ENCODE measurements at places on chromosomes 5 and 9.

DNA sequence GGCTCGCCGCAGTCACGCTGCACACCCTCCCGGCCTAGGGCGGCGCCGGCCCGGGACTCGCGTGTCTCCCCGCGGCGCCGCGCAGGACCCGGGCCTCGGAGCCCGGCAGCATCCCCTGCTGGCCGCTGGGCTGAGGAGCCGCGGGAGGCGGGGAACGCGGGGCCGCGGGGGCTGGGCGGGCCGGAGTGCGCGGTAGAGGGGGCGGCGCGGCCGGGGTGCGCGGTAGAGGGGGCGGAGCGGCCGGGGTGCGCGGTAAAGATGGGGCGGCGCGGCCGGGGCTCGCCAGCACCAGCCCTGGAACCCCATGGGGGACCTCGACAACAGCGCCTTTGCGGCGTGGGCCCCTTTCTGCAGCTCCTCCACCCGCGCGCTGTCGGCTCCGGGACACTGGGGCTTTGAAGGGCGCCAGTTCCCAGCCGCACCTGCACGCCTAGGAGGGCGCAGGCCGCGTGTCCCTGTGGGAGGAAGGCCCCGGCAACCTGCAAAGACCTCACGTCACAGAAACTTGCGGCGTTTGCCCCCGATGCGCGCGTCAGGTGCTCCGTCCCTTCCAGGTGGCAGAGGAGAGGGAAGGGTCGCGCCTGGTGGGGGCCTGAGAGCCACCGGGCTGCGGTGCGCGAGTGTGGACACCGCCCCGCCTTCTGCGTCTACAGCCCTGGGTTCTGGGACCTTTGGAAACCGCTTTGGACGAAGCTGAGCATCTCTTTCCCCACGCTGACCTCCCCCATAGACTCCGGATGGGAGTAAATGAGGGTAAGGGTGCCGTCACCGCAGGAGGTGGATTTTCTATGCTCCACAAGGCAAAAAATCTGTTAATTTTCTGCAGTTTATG is 49.6 kb downstream of the NSUN2 start:
- DNase-seq, result peak; percentile 13

DNA sequence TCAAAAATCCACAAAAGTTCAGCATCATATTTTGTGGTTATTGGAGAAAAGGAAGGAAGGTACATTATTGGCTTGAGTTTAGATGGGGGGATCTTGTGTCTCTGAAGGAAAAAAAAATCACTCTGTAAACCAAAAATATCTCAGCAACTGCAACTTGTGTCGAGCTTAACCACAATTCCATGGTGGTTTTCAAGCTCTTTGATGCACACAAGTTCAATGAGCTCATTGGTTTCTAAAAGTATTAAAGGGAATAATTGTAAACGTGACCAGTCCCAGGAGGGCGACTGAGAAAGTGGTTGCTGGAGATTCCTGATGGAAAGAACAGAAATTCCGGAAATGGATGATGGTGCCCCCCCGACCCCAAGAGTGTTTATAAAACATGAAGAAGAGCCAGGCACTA is 173.8 kb downstream of the PSAT1 start:
- DNase-seq, result peak; percentile 13

DNA sequence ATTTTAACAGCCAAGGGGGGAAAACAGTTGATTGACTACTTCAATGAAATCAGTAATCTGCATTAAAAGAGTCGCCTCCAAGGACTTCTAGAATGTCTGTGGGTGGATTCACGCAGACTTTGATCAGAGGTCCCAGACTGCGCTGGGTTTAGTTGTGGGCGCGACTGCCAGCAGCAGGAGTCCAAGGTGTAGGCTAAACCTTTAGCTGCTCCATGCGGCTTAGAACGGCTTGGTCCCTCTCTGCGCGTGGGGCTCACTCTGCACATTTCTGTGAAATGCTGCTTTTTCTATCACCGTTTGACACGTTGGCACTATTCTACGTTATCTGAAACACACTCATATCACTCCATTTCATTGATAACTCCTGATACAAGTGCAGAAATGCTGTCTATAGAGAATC is 48.6 kb upstream of the IRX2 start:
- no peak for DNase-seq

GRCh38 chr5:139893873-139894272 is 98.3 kb downstream of the PSD2 start:
- DNase-seq, result no peak

DNA sequence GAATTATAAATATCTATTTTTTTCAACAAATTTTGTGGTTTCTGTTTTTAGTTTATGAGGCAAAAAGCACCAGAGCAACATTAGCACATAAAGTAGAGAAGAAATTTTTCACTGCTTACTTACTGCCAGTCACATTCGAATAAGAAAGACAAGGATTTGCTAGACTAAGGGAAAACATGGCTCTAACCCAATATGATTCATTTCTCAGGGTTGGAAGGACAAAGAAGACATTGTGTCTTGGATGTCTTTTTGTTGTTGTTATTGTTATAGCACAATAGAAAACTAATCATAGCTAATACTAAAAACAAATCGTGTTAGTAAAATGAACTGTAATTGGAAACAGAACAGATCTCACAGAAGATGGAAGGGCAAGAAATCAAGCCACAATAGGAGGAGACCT is 90.9 kb upstream of the SLCO6A1 start:
- DNase-seq, result no peak

DNA sequence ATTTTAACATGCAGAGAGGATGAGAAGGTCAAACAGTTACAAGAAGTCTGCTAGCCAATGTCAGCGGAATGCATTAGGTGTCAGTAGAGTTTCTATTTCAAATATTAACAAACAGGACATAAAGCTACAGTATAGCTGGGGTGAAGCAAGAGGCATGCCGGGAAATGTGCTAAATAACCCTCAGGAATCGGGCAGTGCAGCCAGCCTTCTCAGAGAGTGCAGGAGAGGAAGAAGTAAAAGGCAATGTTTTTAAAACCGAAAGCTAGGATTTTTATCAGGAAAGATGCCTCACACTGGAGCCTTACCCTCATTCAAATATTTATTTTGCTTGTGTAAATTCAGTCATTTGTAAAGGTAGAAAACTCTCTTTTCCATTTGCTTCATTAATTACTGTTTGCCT is 59.1 kb upstream of the SH3GL2 start:
- peak; percentile 2 for DNase-seq

DNA sequence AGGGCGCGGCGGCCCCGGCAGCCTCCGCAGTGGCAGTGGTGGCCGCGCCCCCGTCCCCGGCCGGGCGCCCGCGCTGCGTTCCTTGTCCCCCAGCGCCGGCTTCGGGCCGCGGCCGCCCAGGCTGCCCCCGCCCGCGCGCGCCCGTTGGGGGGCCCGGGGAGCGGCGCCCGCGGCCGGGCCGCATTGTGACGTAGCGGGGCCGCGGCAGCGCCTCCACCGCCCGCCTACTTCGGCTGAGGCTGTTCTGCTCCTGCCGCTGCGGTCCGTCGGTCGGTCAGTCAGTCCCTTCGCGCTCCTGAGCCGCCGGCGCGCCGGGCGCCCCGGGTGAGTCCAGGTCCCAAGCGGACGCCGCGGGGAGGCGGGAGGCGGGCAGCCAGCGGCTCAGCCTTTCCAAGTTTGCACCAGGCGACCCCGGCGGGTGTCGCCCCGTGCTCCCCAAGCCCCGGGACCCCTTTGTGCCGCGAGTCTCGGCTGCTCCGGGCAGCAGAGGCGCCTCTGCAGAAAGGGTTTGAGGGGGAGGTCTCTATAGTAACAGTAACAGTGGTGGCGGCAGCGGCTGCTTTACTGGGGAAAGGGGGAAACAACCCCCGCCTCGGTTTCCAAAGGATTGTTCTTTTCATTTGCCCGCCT is at the start of gene SNCAIP:
TSS of gene SNCAIP (plus strand) at position 277 of the 630 bp plus-strand sequence. CDS start 78,898 bp downstream, outside the sequence.
- peak; percentile 56 for DNase-seq

DNA sequence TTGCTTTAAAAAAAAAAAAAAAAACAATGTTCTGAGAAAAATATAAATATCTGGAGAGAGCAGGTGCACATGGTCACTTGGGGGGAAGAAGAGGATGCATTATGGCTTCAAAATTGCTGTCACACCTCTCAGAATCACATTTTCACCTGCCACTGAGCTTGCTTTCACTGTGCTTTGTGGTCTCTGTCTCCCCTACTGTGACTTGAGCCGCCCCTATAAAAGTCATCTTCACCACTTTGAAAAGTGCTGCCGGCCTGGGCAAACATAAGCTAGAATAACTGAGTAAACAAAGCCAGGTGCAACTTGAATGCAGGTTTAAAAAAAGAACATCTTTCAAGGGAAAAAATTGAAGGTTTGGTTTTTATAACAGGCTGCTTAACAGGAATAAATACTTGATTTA is 368.1 kb upstream of the GRIA1 start:
- no peak for DNase-seq

DNA sequence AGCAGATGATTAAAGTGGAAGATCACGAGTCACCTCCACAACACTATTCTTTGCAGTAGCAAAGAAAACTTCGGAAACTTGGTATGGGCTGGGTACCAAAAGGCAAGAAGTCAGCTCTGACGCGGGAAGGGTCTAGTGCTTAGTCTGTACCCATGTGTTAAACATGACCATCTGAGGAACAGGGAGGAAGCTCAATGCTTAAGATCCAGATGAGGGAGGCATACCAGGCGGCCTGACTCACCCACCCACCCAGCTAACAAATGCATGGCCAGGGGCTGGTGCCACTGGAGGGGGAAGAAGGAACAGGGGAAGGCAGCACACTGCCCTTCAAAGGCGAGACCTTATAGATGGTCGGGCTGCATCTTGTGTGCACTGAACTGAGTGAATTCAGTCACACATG is 41.8 kb downstream of the CAMSAP1 start:
- DNase-seq, result peak; percentile 55

DNA sequence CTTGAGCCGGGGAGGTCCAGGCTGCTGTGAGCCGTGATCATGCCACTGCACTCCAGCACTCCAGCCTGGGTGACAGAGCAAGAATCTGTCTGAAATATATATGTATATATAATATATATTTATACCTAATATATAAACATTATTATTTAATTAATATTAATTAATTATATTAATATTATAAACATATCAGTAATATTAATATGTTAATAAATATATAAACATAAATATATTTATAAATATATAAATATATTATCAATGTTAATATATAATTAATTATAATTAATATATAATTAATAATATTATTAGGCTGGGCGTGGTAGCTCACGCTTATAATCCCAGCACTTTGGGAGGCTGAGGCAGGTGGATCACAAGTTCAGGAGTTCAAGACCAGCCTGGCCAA is 41.1 kb downstream of the F2R start:
- DNase-seq, result no peak

GRCh38 chr5:1404062-1404461 is 41.2 kb downstream of the SLC6A3 start:
- no peak for DNase-seq

GRCh38 chr5:142192286-142193113 is 83.9 kb downstream of the NDFIP1 start:
- DNase-seq, result no peak

DNA sequence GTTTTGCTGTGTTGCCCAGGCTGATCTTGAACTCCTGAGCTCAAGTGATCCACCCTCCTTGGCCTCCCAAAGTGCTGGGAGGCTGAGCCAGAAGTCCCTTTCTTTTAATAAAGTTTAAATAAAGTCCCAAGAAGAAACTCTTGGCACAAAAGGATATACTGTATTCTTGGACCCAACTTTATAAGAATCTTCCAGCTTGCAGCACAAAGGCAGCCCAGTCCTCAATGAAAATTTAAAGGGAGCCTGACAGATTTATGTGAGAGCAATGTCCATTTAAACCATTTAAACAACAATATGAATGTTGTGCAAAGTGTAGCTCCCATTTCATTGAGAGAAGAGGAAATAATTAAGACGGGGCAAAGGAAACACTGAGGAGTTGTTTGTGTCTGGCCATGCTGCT is 217.0 kb downstream of the DOCK8 start:
- DNase-seq, result no peak

- no peak for DNase-seq
Observed at GRCh38 chr5:129724222-129724621, 23.7 kb upstream of the MINAR2 start.

- peak; percentile 78 for DNase-seq
Observed at GRCh38 chr5:157463621-157464518, 3.9 kb downstream of the NIPAL4 start.

- DNase-seq, result no peak
Observed at GRCh38 chr5:144315994-144316634, 145.4 kb downstream of the KCTD16 start.

DNA sequence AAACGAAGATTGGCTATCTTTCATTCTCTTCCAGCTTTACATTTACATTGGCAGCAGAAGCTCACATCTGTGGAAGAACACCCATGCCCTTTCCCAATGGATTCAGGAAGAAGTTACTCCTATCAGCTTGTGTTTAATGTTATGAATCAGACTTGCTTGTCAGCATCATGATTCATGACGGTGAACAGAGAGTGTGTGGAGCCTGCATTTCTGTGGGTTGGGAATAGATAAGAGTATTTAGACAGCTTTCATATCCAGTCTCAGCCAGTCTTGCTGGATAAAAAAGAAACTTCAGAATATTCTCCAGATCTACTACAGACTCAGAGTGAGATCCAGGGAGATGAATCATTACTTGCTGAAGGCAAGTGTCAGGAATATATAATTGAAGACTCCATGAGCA is 812.9 kb upstream of the ZNF608 start:
- peak; percentile 97 for DNase-seq

- peak; percentile 73 for DNase-seq
Observed at GRCh38 chr9:81035171-81035570, 654.2 kb downstream of the TLE1 start.

DNA sequence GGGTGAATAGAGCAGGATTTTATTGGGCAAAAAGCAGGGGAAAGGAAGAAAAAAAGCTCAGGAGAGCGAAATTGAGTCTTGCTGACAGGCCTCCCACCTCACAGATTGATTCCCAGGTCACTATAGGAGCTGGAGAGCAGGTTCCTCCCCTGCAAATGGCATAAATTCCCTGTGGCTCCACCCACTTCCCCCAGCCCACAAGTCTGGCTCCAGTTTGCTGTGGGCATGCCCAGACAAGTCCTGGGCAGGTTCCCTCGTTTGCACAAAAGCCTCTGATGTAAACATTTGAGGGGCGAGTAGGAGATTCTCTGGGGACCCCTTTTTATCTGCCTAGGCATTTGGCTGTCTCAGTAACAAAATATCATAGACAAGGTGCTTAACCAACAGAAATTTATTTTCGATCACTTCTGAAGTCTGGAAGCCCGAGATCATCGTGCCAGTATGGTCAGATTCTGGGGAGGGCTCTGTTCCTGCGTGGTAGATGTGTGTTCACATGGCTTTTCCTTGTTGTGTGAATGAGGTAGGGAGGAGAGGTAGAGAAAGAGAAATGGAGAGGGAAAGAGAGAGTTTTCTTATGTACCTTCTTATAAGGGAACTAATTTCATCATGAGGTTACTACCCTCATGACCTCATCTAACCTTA is 614.5 kb downstream of the MAT2B start:
- peak; percentile 48 for DNase-seq

- no peak for DNase-seq
Observed at GRCh38 chr5:57734296-57734695, 251.7 kb upstream of the ACTBL2 start.

GRCh38 chr5:107915176-107915812 is 244.6 kb upstream of the EFNA5 start:
- DNase-seq, result no peak

- no peak for DNase-seq
Observed at GRCh38 chr9:130186839-130187522, 14.8 kb downstream of the NCS1 start.

GRCh38 chr5:78112931-78113330 is 181.6 kb downstream of the AP3B1 start:
- DNase-seq, result no peak

GRCh38 chr9:942805-943580 is 33.5 kb upstream of the DMRT3 start:
- no peak for DNase-seq

Data from fibroblast of skin of abdomen (primary cell).